H4 (cell line): ENCODE measurements at places on chromosomes 3 and 15. TPM values are rescaled to one million over a fixed set of nuclear protein-coding genes. Genes with fewer than 3 reads are reported as not detected.

- DNase-seq: no peak
Observed at GRCh38 chr3:67654844-67655177, 399 bp upstream of the SUCLG2 start.

DNA sequence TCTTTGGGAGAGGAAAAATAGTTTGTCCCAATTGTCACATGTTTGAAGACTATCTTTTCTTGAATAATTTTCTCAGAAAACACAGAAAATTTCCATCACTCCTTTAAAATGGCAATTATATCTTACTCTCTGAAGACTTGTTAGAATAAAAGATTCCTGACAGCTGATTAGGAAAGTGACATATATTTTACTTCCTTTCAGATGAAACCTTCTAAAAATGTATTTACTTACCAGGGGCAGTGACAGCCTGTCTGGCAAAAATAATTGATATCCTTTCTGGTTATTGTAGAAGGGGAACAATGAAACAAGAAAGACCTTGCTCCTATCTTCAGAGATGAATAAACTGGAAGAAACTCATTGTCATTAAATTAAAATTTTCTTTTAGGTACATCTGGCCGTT is 483.3 kb upstream of the GOLIM4 start:
- DNase-seq: no peak

- no peak for DNase-seq
Observed at GRCh38 chr3:195821403-195822130, 9.8 kb upstream of the MUC4 start.

The RPL32 gene
- total RNA-seq: 1,359 and 1,427 TPM in 2 replicates

The MED12L gene
- 1.1 and 1.4 TPM in 2 replicates for total RNA-seq

DNA sequence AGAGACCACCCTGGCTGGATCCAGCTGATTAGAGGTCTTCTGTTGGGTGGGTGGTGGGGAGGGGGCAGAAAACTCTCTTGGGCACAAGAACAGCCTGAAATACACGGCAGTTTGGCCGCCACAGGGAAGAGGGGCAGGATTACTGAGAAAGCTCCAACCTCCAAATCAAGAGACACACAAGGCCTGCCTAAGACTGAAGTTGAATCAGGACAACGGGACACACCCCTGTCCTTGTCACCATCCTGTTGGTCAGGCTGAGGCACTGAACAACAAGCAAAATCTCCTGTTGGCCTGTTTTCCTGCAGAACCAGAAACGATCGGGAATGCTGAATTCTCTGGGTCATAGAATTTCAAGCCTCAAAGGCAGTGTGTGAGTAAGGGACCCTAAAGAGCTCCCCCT is 247.8 kb downstream of the FAM43A start:
- no peak for DNase-seq

- no peak for DNase-seq
Observed at GRCh38 chr3:188090620-188091309, 63.2 kb upstream of the LPP start.

The WDR72 gene
- total RNA-seq: 11.5 and 14.6 TPM in 2 replicates

DNA sequence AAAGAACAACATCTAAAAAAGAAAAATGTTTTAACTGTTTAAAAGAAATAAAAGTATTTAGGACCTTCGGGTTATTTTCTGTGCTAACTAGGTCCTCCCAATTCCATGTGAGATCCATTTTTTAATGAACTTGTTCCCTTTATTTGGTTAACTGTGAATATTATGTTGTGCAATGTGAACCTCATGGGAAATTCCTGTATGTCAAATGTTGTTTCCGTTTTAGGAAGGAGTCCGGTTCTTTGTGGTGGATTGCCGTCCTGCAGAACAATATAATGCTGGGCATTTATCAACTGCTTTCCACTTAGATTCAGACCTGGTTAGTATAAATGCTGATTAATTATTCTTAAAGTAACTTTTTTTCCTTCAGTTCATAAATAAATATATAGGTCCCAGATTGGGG is 35.5 kb upstream of the NIT2 start:
- no peak for DNase-seq

DNA sequence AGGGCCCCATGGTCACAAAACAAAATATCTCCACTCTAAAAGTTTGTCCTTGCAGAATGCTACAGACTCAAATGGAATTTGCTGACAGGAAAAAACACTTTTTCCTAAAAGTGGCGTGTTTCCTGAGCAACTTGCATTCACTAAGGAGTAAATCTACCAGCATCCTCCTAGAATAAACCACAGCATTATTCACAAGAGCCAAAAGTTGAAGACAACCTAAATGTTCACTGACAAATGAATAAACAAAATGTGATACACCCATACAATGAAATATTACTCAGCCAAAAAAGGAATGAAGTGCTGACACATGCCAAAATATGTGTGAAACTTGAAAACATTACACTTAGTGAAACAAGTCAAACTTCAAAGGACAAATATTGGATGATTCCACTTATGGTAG is 28.9 kb downstream of the ITGB5 start:
- DNase-seq: peak; percentile 72

The SLCO2A1 gene
- 0.02 and 0.06 TPM in 2 replicates for total RNA-seq

The ATP13A5 gene
- total RNA-seq: 0.04 and 0.48 TPM in 2 replicates

DNA sequence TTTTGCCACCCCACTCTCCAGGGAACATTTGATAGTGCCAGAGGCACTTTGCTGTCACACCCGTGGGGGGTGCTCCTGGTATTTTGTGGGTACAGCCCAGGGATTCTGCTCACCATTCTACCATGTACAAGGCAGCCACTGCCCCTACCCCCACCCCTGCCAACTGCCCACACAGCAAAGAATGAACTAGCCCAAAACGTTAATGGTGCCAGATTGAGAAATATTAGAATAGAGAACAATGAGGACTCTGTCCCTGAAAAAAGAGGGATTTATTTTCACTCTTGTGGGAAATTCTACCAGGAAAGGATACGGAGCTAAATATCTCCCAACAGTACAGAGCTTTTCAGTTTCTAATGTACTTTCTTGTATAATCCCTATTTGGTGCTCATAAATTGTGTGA is 154.5 kb upstream of the SUCLG2 start:
- DNase-seq: no peak

DNA sequence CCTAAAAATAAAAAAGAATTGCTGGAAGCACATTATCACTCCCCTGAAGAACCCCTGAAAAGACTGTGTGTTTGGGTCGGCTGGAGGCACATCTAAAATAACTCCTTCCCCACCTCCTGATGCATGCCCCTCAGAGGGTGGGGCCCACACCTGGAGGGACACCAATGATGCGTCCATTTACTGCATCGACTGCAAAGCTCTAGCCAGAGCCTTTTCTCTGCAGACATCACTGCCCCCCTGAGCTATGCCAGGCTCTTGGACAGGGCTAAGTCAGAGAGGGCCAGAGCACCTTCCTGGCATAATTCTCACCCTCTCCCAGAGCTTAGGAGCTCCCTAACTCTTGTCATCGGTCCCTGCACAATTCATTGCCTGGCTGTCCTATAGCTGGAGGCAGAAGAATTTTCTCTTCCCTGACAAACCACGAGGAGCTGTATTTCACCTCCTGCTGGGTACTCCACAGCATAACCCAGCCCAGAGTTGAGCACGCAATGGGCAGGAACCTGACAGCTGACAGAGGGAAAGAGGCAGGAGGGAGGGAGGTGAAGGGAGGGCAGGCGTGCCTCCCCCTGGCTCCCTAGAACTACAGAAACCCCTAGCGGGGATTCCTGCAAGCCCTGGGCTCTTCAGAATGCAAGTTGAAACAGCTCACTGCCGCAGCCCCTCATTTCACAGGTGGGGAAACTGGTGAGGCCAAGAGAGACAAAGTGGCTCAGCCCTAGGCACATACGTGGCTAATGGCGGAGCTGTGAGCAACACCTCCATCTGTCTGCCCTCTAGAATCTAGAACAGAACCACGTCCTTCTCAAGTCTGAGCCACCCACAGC is 46.6 kb downstream of the XXYLT1 start:
- DNase-seq: peak; percentile 40
